ENCODE measurements at places on chromosomes 5 and 9.

GRCh38 chr5:44150075-44150723 is 239.0 kb downstream of the FGF10 start:
- DNase-seq, result no peak

DNA sequence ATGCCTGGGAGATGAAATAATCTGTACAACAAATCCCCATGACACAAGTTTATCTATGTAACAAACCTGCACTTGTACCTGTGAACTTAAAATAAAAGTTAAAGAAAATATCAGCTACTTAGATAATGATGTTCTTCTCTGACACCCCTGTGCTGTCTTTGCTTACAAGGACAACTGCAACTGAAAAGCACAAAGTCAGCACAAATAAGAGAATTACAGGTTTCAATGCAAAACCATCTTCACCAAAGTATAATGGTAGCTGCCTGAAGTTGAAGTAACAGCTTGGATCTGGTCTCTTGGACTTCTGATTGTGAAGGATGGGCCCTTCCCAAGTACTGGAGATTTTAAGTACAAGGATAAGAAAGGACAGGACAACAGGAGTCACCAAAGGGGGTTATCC is 45.6 kb upstream of the PPP2R2B start:
- DNase-seq, result no peak

GRCh38 chr5:135549413-135549812 is 13.6 kb upstream of the NEUROG1 start:
- DNase-seq, result no peak

DNA sequence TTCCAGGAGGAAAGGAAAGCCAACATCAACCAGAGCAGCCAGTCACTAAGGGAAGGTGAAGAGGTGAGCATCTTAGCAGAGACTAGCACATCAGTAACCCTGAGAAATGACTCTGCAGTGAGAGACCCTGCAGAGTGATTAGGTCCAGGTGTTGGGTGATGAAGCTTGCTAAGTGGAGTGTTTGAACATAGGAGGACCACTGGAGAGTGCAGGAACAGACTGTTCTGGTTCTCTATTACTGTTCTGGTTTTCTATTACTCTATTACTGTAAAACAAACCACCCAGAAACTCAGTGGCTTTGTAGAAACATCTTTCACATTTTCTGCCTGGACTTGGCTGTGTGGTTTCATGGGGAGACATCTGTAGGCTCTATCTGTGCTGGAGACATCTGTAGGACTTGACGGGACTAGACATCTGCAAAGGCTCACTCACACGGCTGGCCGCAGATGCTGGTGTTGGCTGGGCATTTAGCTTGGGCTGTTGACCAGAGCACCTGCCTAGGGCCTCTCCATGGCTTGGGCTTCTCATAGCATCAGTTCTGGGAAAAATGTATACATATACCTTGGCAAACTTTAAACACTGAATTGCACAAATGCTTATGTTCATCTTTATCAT is 33.4 kb upstream of the SPATA31E1 start:
- no peak for DNase-seq

- no peak for DNase-seq
Observed at GRCh38 chr5:160039810-160040470, 31.0 kb downstream of the TTC1 start.

Measured in HL-60 (cell line).